ENCODE measurements at places on chromosomes 5 and 9.

DNA sequence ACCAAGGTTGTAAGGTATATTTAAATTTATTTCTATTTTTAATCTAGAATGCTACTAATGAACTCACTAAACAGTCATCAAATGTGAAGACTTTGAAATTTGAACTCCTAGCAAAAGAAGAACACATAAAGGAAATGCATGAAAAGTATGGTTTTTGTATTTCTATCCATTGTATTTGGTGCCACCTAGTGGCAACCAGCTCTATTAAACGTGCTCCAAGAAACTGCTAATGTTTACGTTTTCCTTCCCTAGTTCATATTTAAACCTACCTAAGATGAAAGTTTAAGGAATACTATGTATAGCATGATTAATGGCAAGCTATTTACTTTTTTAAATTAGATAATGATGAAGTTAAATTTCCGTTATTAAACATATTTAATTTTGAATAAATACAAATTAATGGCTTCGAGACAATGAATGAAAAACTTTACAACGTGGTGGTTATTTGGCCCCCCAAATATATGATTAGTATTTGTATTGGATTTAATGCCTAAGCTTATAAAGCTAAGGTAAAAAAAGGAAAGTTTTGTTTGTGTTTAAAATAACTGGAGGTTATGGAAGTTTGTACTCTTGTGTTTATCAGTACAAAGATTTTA, 115.9 kb upstream of the SH3GL2 start:
- peak; percentile 1 for DNase-seq

DNA sequence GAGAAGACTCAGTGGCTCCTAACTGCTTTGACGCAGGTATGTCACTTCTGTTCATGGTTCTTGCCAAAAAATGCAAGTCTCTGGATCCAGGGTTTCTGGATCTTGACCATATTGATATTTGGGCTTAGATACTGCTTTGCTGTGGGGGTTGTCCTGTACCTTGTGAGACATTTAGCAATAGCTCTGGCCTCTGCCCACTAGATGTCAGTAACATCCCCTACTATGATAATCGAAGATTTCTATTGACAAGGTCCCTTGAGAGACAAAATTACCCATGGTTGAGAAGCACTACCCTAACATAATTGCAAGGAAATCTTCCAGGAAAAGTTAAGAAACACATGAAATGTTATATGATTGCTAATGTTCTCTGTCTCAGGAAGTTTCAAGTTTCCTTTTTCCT, 285.4 kb downstream of the TMEM232 start:
- DNase-seq, result no peak

GRCh38 chr9:114911167-114911821, 19.1 kb downstream of the TNFSF8 start:
- peak; percentile 31 for DNase-seq

DNA sequence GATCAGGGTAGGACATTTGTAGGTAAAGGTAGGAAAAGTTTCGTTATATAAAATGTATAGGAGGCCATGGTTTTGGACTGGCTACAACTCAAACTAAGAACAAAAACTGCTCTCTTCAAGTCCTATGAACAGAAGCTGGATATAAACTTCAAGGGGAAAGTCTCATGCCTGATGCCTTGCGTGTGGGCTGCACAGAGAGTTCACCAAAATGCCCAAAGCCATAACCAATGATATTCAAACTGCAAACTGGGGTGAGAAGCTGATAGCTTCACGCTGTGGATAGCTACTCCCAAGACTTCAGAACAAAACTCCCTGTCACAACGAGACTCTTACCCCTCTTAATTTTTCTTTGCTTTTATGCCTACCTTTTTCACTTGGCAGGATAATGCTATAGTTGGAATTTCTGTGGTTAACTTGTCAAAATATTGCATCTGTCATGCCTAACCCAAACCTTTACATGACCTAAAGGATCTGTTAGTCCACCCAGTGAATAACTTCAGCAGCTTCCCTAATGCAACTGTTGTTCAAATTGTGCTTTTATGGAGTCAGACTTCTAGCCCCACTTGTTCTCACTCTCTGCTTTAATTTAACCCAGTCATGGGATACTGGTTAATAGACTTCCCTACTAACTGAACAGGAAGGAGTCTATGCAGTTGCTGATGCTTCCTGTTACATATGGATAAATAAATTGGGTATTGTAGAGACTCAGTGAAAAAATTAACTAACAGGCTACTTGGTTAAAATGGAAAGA, 71.9 kb downstream of the SFXN1 start:
- no peak for DNase-seq

DNA sequence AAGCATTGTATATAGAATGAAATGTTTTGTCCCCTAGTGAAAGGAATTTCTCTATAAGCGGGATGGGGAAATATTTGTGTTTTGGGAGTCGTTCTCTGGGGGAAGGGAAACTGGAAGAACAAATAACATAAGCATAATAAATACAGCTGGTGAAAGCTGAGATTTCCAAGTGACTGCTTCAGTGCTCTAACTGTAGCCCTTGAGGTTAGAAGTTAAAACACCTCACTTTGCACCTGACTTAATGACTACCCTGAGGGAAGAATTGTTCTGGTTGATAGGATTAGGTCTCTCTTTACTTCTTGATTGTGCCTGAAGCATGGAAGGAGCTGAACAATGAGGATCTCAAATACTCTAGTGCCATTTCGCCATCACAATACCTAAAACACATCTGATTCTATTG, 307.4 kb downstream of the MAN2A1 start:
- DNase-seq, result no peak

DNA sequence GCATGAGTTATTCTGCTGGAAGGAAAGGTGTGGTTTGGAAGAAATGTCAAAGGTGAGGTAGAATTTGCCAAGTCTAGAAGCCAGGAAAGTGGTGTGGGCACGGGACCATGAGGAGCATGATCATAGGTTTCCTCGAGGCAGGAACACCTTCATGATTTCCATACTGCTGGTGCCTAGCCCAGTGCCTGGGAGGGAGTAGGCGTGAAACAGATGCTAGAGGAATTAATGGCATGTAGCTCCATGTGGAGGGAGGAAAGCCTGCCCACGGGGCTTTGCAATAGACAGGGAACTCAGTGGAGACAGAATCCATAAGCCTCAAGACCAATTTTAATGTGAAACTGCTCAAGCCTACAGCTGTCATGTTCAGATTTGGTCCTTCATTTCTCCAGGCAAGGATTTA, 35.1 kb downstream of the TTLL11 start:
- no peak for DNase-seq

- DNase-seq, result no peak
Measured at GRCh38 chr5:35533156-35533555, 84.5 kb upstream of the SPEF2 start.

- no peak for DNase-seq
Measured at GRCh38 chr5:128773378-128773777, 191.9 kb upstream of the SLC27A6 start.

GRCh38 chr5:36045895-36046294, 20.8 kb downstream of the UGT3A2 start:
- no peak for DNase-seq

- no peak for DNase-seq
Measured at GRCh38 chr9:98658951-98659351, 49.8 kb downstream of the GABBR2 start.

GRCh38 chr9:35619800-35620158, 1.6 kb upstream of the CD72 start:
- DNase-seq, result no peak

DNA sequence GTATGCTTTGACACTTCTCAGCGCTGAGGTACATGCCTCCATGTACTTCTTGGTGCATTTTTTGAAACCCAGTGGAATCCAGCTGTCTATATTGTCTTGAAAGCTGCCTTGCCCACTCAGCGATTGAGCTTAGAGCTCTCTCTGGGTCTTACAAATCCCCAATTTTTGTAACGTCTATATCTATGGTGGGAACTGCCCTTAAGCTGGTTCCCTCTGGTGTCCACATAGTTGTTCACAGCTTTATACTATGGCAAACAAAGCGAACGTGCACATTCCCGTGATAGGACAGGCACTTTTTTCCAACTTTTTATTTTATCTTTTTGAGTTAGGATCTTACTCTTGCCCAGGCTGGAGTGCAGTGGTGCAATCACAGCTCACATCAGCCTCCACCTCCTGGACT, 20.9 kb downstream of the CDHR2 start:
- DNase-seq, result no peak

DNA sequence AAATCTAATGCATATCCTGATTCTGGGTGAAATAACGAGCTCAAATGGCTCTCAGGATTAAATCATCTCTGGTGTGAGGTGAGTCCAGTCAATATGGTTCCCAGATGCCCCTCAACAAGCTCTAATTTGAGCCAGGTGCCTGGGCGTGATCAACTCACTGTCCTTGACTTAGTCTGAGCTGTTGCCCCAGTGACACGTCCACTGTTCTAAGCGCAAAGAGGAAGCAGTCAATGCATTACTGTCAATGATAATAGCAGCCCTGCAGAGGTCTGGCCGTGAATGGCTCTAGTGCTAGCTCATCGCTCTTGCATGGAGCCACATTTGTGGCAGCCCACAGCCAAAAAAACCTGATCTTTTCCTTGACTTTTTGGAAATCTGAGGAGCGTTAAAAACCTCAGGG, 128.6 kb upstream of the EFNA5 start:
- no peak for DNase-seq

GRCh38 chr9:27157097-27157496, 48.1 kb downstream of the TEK start:
- no peak for DNase-seq

DNA sequence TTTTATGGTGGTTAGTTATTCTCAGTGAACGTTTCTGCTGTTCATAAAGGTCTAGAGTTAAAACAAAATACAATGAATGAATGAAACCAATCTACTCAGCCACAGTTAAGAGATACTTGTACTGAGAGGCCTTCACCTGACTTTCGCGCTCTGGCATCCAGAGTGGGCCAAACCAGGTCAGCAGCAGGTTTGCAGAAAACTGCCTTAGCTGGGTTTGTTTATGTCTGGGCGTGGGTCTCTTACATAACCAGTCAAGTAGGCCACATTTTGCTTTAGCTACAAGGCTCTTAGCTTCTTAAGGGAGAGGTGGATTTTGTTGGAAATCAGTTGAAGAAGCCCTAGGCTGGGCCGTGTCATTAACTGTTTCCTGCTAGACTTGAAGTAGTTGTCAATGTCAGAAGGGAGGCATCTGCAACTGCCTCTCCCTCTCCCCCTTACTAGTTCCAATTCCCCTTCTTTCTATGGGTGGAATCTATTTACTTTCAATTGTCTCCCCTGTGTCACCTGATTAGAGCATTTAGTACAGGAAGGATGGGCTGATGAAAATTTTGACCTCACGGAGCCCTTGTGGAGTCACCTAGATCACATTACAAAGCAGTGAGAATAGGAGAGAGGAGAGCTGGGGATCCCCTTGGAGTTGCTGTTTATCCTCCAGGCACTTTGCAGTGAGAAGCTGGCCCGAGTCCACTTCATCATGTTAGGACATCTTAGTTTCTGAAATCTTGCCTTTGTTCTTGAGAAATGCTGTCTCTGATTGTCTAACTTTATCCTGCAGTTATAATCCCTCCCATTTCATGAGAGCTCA, 200.5 kb downstream of the ARHGEF28 start:
- DNase-seq, result no peak

GRCh38 chr5:60349891-60350415, 350.0 kb downstream of the DEPDC1B start:
- DNase-seq, result peak; percentile 52

- DNase-seq, result no peak
Measured at GRCh38 chr5:66469684-66470083, 126.5 kb upstream of the MAST4 start.

- no peak for DNase-seq
Measured at GRCh38 chr9:105466898-105467455, 19.1 kb downstream of the FSD1L start.

DNA sequence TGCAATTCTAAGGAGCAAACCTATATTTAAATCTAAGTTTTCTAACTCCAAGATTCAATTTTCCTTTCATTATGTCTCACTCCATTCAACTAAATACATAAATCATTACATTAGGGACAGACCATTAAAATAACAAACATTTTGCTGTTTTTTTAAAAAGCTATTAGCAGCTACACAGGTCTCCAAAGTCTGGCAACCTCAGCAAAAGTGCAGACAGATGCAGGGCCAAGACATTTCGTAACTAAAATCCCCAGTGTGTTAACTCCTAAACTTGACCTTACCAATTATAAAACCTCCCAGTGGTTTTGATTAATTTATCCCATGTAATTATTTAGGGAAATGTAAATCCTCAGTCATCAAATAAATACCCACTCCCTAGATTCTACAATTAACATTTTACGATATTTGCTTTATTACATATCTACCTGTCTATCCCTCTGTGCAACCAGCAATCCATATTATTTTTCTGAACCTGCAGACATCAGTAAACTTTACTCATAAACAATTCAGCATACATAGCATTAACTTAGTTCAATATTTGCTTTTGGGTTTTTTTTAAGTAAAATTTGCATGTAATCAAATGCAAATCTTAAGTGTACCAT, 64.7 kb downstream of the RGS7BP start:
- no peak for DNase-seq

DNA sequence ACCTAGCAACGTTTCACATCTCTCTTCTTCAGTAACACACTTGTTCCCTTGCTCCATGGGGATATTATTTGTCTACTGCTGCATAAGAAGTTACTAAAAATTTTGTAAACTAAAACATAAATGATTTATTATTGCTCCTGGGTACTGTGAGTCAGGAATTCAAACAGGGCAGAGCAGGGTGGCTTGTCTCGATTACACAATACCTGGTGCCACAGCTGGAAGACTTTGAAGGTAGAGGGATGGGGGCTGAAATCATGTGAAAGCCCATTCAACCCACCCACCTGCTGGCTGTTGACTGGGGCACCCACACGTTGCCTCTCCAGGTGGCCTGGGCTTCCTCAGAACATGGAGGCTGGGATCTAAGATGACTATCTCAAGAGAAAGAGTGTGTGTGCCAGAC, 213.2 kb downstream of the ESM1 start:
- DNase-seq, result no peak

DNA sequence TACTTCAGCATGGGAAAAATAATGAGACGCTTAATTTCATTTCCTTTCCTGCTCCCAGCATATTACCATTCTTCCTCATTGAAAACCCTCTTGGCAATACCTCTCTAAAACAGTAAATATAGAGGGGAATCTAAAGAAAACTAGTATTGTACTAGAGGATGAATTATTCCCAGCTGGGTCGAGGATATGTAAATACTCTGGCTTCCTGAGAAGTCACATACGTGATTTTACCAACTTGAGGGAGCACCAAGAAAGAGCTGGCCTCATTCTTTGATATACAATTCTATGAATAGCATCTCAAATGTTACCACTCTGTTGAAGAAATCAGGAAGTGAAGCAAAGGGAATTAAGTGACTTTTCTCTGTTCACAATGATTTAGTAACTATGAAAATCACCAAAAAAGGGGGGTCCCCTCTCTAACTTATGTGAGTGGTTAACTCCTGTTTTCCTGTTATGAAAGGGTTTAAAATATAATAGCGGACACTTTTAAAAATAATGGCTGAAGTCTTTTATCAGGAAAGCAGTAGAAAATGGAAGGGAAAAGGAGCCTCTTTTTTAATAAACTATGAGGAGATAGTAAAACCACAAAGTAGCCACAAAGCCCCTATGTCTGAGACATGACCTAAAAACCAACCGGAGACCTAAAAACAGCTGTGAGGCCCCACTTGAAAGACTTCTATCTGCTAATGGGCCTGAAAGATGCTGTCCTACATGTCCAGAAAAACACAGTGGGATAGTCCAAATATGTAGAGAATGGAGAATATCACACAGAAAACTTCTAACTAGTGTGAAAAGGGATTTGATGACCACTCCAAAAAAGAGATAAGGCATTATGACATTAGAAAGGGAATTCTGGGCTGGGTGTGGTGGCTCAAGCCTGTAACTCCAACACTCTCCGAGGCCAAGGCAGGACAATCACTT, 42.6 kb downstream of the LPAR1 start:
- no peak for DNase-seq

GRCh38 chr5:147743678-147744374, 38.7 kb downstream of the JAKMIP2 start:
- DNase-seq, result no peak

All from cerebellar nuclear complex (tissue), 1 donor.